Activated CD8-positive, alpha-beta memory T cell treated with anti-CD3 and anti-CD28 coated beads, Interleukin-2, amount 10 ng/mL, durations not matched to agents 7 days and 5 days (primary cell): ENCODE measurements at places on chromosomes 1 and 21.

DNA sequence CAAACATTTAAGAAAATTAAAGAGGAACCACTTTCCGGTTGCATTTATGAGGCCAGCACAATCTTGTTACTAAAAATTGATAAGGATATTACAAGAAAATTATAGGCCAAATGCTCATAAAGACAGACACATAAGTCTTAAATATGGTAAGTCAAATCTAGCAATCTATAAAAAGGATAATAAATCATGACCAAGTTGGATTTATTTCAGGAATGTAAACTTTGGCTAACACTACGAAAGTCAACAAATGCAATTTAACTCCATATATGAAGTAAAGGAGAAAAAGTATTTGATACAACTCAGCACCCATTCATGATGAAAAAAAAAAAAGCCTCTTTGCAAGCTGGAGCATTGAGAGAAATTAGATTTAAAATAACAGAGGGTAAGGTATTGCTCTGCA, 6.3 kb downstream of the HHAT start:
- DNase-seq = no peak

GRCh38 chr1:27547220-27548116, 56.5 kb downstream of the AHDC1 start:
- no peak for DNase-seq

DNA sequence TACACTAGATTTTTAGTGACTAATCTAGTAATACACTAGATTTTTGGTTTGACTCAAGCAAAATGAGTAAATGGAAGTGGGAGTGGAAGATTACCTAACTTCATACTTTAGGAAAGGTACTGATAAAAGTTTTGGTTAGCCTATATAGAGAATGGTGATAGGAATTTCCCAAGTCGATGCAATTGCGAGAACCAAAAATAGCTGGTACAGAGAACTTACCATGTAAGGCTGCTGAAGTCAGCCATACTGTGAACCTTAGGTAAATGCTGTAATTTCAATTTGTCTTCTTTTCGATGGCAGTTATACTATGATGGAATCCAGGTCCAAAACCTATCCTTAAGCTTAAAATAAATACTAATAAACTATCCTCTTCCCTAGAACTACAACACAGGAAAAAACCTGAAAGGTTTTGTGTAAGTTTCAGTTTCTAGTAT, 4.6 kb downstream of the PNRC2 start:
- no peak for DNase-seq

DNA sequence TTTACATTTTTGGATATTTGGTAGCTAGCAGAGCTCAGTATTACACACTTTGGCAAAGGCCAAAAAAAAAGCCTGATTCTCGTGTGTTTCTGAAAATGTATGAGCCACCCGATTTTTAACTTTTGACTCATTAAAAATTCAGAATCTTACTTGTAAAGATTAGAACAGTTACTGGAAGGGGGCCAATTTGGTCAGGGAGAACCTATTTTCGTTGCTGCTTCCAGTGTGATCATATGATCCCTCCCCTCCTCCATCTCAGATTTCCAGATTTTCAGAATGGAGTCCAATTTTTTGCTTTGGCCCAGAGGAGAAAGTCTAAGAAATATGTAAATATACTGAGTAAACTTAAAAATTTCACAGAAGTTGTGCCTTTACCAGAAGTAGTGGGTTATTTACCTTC, 3.2 kb upstream of the OR2AK2 start:
- DNase-seq = no peak

DNA sequence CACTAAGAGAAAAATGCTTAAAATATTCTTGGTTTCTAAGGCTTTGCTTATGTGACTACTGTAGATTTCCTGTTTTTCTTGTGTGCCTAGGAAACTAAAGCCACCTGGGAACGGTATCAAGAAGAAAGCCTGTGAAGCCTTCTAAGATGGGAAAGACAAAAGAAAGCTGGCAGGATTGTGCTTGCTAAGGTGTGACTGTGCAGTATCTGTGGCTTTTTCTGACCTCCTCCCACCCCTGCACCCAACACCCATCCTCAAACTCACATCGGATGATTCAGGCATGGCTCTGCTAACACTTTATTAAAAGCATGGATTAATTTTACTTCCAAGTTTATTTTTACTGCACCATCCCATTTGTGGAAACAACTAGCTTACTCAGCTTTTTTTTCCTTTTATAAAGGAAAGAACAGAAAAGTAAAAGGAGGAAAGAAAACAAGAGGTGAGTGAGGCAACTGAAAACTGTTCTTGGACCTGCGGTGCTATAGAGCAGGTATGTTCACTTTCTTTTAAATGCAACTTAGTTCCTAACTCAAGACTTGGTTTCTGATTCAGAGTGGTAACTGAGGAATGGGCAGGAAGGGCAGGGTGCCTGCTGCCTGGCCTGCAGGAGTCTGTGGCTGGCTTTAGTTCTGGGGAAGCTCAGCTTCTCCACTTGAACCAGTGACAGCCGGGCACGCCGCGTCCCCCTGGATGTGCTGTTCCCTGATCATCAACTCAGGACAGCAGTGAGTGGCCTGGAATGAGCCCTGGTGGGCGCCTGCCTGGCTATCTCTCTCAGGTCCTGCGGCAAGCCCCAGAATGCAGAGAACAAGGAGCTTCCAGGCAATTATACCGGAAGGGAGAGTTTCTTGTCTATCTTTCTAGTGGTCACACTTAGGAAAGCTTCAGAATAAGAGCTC, at the start of gene GBP6:
Gene GBP6 (plus strand): TSS at position 422 of the 899 bp plus-strand sequence. CDS start 4,493 bp downstream, outside the sequence.
- peak; percentile 51 for DNase-seq

- no peak for DNase-seq
Measured at GRCh38 chr1:160460683-160461287, 60.4 kb downstream of the VANGL2 start.

DNA sequence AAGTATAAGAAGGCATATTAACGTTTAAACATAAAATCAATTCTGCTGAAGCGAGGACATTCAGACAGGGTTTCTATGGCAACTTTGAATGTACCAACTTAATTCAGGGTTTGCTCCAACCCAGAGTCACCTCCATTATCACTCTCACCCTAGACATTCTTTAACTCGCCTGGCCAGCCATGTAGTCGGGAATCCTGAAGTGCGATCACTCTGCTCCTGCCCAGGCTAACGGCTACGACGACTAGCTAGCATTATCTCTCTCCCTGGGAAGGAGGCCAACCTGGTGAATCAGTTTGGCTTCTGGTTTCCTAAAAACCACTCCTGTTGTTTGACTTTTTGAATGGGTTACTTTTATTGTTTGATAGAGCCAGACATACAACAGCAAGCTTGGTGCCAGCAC, 38.9 kb upstream of the ZBTB18 start:
- DNase-seq = no peak

GRCh38 chr1:26580116-26580515, 50.6 kb downstream of the RPS6KA1 start:
- DNase-seq = no peak

GRCh38 chr1:229156872-229157271, 114.0 kb upstream of the RAB4A start:
- no peak for DNase-seq

DNA sequence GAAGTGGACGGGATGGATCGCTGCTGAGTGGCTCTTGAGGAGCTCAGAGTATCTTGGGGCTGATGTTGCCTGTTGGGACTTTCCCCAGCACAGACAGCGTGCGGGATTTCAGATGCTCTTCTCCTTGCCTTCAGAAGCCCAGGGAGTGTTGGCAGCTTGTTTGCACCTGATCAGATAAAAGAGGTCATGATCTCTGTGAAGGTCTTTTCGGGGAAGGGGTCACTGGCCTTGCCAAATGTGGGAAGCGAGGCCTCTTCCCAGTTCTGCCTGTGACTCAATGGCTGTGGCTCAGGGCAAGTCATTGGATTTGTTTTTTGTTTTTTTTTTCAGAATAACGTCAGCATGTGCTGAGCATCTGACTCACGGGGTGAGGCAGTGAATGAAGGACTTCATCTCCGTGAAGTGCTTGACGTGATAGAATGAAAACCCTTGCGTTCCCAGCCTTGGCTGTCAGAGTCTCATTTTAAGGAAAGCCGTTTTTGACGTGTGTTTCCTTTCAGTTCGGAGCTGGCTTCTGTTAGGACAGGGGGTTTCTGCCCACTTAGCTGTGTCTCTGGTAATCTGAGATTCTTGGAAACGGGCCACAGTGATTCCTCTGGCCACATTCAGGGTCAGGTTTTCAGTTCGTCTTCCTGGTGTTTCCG, 46.7 kb downstream of the GALNT2 start:
- no peak for DNase-seq

DNA sequence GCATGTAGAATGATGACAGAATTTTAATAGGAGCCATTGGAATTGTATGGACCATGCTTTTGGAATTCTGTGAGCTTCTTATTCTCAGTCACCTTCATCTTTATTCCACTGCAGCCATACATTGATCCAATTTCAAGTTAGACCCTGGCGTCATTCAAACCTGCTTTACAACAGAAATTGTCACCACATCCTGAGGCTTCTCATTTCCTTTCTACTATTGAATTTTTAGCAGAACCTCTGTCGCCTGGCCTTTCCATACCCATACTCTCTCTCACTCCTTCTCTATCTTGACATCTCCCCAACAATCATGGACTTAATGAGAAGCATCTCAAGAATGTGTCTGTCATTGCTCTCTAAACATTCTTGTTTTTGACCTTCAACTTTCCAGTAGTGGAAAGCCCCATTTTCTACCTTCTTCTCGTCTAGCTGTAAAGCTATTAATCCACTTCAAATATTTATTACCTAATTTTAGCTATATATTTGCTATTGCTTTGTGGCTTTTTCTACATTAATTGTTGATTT, 74.1 kb downstream of the CRB1 start:
- DNase-seq = no peak

DNA sequence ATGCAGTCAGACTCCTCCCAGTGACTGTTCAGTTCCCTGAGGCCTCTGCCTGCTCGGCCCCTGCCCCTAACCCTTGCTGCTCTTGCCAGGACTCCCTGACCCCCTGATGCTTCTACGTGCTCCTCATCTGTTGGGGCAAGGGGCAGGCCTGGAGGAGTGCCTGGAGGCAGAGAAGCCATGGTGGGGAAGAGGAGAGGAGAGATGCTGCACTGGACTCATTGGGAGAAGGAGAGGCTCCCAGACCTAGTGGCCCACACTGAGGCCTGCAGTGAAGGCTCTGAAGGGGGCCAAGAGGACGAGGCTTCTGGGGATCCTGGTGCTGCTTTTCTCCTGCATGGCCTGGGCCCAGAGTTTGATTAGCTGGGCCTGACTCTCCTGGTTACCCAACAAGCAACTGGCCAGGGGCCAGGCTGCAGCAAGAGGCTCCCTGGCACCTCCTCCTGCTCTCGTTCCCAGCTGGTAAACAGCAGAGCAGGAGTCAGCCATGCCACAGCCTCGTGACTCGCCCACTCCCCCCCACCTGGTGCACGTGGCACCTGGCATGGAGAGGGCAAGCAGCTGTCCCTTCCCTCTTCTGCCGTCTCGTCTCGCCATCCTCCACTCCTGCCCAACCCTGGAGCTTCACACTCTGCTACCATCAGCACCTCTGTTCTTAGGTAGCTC, 847 bp upstream of the RORC start:
- DNase-seq = no peak

DNA sequence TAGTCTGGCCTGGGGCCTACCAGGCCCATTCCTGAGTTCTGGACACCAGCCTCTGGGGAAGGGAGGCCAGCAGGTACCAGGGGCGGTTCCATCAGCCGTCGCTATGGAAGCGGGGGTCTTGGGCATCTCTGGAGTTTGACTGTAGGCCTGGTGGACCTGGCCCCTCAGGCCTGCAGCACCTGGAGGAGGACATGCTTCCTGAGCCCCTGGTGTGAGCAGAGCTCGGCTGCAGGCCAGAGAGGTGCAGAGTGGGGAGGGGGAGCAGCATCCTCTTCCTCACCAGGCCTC, 7.8 kb downstream of the MYBPH start:
- no peak for DNase-seq

DNA sequence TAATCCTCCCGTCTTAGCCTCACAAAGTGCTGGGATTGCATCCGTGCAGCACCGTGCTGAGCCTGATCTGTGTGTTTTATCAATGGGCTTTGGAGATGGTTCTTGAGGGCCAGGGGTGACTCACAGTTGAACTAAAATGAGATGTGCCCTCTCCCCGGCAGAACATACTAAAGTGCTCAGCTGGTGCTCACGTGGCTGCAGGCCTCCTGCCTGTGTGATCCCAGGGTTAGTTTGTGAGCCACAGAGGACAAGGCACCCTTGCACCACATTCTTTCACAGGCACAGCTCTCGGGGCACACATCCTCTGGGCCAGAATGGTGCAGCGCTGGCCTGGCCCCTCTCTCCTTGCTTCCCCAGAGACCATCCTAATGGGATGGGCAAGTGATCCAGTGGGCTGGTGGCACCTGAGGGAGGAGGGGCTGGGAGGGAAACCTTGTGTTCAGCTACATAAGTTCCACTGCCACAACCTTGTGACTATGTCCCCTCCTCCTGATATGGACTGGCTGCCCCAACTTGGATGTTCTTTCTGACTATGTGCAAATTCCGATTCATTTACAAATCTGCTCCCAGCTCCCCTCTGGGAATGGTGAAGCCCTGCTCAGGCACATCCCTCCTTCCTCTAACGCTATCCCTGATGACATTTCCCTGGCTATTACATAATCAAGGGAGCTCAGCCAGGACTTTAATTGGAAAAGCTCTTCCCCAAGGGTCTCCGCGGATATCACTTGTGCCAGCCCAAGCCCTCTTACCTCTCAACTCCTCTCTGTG, 197.0 kb upstream of the EDN2 start:
- no peak for DNase-seq

DNA sequence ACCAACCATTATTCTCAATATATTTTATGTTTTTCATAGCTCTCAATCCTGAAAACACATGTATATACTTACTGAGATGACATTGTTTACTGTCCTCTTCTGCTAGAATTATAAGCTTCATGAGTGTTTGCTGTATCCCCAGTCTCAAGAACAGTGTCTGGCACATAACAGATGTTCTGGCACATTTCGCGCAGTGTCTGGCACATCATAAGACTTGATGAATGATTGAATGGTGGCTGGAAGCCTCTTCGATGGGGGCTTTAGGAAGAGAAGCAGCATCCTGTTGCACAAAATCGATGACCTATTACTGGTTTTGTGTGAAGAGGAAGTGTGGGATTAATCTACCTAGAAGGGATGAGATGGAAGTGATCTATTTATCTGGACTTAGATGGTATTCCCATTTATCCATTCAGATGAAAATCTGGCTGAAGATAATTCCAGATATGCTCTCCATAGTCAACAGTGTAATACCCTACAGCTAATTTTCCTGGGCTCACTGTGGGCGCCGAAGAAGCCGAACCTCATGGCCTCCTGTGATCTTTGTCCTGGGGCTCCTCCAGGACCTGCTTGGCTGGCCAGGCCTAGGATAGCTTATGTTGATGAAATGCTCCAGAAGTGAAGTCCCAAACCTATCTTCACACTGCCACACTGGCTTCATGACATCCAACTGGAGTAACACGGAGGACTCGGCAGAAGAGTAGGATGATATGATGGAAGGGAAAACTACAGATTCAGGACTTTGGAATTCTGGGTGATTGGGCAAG, 26.5 kb downstream of the CD34 start:
- peak; percentile 35 for DNase-seq

GRCh38 chr1:8951231-8951630, 5.6 kb downstream of the CA6 start:
- no peak for DNase-seq

- no peak for DNase-seq
Measured at GRCh38 chr1:94611681-94612475, 70.3 kb upstream of the F3 start.
